Gastrocnemius medialis (tissue), 4 donors: ENCODE measurements at places on chromosomes 4 and X. TPM values are rescaled to one million over a fixed set of nuclear protein-coding genes. Genes with fewer than 3 reads are reported as not detected.
A peak's percentile ranks its signal among the peaks of the same experiment; 100 is the strongest.

Gene IL13RA2
- total RNA-seq, result not detected

Gene GRIA3
- 0.24 TPM for total RNA-seq

DNA sequence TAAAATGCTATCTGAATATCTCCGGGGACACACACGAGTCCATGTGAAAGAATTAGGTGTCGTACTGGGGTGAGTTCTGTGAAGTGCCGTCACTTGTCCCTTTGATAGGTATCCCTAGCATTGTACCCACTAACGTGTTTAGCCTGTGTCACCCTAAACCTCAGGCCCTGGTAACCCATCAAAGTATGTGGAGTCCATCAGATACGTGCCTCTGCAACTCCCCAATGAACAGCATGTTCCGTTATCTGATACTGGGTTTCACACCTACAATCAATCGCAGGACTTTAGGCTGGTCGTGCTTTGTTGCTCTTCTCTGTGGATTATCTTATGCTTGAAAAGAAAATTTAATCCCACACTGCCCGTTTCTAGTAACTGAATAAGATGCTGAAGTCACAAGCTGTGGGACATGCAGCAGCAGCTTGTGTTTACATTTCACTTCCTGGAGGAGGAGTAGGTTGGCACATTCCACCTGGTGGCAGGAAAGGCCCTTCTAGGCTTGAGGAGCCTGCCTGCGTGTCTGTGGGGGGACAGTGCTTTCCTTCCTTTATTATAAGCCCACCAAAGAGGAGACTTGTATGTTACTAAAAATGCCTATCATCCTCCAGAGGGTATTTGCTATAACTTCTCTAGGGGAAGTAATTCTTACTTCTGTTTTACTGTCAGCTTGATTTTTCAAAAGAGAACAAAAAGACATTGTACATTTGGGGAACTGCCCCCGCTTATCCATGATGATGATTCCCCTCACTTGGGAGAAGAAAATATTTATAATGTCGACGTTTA, 127.2 kb downstream of the FNIP2 start:
- no peak for DNase-seq
- H3K36me3 ChIP-seq, result peaks cover 50% of the 10 kb centered on the region
- H3K4me3 ChIP-seq, result no peak overlapping the region

GRCh38 chr4:159290321-159291030, 187.6 kb downstream of the RAPGEF2 start:
- H3K27me3 ChIP-seq, result no peaks in the 10 kb centered on the region
- no peak overlapping the region for H3K27ac ChIP-seq
- H3K4me1 ChIP-seq, result peaks cover 38% of the 10 kb centered on the region
- H3K4me3 ChIP-seq, result no peak overlapping the region
- H3K36me3 ChIP-seq, result no peaks in the 10 kb centered on the region

Gene FDCSP
- not detected for total RNA-seq

Gene COL4A6
- 1.1 TPM for total RNA-seq

GRCh38 chr4:26235500-26235899, 85.3 kb upstream of the RBPJ start:
- no peak overlapping the region for H3K4me3 ChIP-seq
- no peak overlapping the region for H3K27ac ChIP-seq
- peaks cover 12% of the 10 kb centered on the region for H3K4me1 ChIP-seq
- peak; percentile 56 for DNase-seq

DNA sequence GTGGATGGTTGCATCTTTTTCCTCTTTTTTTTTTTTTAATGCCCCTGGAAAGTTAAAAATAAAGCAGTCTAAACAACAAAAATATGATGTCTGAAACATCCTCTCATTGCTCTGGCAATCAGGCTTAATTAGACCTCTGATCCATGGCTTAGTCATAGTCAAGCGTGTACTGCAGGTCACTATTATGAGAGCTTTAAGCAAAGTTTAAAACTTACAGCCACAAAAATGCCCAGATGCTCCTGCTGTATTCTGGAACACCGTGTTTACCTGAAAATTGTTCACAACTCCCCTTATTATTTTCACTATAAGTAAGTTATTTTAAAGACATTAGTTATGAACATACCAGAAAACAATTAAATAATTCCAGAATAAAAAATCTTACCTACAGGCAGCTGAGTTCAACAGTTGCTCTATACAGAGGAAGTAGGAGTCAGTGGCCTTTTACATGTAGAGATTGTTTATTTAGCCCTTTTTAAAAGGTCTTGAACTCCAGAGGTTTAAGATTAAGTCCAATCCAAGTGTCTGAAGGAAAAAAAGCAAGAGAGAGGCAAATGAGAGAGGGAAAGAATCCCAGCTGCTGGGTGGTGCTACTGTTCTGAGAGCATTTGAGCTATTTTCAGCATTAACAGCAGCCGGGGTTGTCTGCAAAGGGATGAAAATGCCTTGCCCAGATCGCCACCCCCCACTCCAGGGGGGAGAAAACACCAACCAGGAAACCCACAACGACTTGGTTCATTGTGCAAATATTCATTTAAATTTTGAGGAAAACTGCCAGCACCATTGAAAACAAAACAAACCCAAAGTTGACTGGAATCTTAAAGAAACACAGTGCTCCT, 36.9 kb downstream of the SORBS2 start:
- H3K27me3 ChIP-seq, result no peaks in the 10 kb centered on the region
- no peaks in the 10 kb centered on the region for H3K4me1 ChIP-seq
- DNase-seq, result no peak
- peak overlapping the region; percentile 24 for H3K4me3 ChIP-seq

GRCh38 chrX:2549876-2550275, 49.1 kb upstream of the DHRSX start:
- H3K4me1 ChIP-seq, result no peaks in the 10 kb centered on the region
- no peak for DNase-seq
- H3K4me3 ChIP-seq, result no peak overlapping the region

Gene PNPLA4
- 20.9 TPM for total RNA-seq

Gene ARHGAP36
- total RNA-seq, result 0.91 TPM
